ENCODE measurements at places on chromosomes 12 and 14.

DNA sequence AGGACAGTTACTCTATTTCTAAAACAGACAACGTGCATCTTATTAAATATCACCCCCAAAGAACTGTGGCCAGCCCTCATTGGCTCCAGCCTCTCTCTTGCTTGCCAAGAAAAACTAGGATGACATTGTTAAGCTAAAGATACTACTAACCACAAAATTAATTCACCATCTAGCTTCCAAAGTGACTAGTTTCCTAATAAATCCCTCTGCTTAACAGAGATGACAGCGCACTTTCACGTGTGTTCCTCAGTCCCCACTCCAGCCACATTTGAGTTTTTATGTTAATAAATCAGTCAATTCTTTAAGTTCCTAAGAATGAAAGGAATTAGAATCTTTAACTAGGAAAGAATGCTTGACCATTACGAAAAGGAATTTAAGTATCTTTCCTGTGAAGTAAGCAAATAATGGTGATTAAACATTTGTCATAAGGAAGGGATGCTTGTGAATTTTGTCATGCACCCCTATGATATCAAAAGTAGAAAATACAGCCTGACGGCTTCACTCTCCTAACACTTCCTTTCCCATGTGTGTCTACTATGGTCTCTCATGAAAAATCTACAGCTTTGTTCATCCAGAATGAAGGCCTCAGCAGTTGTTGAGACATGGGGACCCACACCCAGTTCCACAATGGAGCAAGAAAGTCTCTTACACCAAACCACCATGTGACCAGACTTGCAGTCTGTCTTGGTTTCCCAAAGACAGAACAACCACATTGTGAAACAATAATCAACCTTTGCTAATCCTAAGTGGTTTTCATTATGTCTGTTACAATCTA is 8.1 kb downstream of the CORO1C start:
- no peak for DNase-seq

DNA sequence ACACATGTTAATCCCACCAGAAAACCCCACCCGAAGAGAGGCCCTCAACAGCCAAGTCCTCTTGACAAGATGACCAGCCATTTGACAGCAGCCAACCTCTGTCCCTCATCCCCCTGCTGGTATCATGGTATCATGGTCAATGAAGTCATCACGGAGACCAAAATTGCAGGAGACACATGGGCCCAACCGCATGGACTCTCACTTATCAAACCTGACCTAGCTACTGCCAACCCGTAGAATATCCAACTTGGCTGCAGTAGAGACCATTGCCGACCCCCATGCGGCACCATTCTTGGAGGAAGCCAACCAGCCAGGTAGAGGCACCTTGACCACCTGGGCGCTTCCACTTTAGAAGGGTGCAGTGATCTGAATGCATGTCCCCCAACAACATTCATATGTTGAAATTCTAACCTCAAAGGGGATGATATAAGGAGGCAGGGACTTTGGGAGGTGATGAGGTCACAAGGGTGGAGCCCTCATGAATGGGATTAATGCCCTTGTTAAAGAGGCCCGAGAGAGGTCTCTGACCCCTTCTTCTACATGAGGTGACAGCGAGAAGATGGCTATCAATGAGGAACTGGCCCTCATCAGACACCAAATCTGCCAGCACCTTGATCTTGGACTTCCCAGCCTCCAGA is 33.3 kb downstream of the DIO3 start:
- DNase-seq, result no peak

DNA sequence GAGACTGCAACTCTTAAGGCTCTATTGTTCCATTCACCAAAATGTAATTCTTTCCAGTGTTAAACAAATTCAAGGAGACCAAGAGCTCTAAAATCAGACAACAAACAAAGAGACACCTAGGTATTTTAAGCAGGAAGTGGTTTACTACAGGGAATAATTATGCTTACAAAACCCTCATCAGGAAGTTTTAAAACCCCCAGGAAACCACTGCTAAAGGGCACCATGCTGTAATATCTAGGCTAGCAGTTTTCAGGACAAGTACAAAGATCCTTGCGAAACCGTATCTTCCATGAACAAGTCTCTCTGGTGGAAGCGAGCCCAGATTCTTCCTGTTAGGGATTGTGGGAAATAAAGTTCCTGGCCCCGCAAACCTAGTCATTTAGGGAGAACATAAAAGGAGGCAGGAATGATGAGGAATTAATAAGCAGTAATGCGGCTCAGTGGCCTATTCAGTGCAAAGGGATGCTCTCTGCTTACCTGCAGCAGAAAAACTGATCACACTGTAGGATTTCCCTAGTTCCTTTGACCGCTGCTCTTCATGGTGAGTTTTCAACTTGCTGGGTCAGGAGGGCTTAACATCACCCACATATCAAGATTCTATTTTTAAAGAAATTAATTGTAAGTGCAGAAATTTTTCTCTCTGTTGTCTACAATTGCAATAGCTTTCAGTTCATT is 42.8 kb downstream of the ACSM4 start:
- DNase-seq, result no peak

DNA sequence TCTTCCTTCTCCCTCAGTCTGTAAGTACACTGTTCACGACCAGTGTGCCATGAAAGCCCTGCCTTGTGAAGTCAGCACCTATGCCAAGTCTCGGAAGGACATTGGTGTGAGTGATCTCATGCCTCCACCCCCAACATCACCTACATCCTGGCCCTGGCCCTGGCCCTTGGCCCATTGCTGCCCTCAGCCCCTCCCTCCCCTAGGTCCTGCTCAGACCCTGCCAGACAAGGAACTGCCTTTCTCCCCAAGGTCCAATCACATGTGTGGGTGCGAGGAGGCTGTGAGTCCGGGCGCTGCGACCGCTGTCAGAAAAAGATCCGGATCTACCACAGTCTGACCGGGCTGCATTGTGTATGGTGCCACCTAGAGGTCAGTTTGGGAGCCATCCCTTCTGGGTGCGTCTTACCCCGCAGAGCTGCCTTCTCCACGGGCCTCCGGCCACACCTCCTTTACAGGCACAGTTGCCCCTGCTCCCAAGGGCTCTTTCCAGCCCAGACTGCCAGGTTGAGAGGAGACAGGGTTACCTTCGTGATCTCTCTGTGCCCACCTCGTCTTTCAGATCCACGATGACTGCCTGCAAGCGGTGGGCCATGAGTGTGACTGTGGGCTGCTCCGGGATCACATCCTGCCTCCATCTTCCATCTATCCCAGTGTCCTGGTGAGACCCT is 9.2 kb downstream of the DGKA start:
- peak; percentile 76 for DNase-seq

DNA sequence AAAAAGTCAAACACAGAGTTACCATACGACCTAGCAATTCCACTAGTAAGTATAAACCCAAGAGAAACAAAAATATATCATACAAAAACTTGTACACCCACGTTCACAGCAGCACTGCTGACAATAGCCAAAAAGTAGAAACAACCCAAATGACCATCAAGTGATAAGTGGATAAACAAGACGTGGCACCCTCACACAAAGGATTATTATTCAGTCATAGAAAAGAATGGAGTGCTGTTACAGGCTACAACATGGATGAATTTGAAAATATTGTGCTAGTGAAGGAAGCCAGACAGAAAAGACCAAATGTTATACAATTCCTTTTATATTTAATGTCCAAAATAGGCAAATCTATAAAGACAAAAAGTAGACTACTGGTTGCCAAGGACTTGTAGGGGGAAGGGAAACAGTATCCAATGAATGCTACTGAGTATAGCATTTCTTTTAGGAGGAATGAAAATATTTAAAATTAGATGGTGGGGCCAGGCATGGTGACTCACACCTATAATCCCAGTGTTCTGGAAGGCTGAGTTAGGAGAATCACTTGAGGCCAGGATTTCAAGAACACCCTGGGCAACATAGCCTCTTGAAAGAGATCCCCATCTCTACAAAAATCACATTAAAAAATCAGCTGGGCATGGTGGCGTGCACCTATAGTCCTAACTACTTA is 41.9 kb downstream of the SPTLC2 start:
- no peak for DNase-seq

All from NCI-H526 treated with DMSO at 0.1 percent for 48 hours (cell line).